RKO (cell line): ENCODE measurements at places on chromosomes 3 and 15.

DNA sequence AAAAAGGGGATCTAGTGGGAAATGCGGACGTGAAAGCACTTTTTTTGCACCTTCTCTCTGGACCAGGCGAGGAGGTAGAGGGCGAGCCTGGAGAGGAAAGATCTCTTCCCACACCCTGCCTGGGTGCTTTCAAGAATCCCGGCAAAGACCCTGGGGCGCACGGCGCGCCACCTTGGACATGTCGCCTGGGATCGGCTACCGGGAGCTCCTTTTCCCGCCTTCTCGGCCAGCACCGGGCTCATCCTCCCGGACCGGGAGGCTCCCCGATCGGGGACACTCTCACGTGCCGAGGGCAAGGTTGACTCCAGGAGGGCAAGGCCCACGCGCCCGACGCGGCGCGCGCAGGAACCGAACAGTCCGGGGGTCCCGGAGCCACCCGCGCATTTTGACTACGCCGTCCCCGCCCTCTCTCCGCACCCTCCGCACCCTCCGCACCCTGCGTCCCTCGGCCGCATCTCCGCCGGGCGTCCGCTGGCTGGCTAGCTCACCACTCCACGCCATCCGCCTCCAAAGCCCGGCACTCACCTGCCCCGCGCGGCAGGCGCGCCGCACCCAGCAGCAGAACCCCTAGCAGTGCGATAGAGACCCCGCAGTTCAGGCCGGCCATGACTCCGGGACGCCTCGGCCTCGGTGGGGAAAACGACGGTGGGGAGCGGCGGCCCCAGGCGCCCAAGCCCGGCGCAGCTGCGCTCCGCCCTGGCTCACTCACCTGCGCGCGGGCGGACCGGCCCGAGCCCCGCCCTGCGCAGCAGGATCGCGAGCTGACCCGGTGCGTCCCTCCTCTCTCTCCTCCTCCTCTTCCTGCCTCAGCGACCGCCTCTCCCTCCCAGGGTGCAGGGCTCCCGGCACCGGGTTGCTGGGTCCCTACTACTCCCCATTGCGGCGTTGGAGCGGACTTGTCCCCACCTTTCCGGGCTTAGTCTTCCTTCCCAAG, at the start of gene CDCP1:
Gene CDCP1 (minus strand): TSS at position 698 of the 934 bp plus-strand sequence. CDS start 91 bp downstream, at position 607.
- DNase-seq: peak; percentile 71

DNA sequence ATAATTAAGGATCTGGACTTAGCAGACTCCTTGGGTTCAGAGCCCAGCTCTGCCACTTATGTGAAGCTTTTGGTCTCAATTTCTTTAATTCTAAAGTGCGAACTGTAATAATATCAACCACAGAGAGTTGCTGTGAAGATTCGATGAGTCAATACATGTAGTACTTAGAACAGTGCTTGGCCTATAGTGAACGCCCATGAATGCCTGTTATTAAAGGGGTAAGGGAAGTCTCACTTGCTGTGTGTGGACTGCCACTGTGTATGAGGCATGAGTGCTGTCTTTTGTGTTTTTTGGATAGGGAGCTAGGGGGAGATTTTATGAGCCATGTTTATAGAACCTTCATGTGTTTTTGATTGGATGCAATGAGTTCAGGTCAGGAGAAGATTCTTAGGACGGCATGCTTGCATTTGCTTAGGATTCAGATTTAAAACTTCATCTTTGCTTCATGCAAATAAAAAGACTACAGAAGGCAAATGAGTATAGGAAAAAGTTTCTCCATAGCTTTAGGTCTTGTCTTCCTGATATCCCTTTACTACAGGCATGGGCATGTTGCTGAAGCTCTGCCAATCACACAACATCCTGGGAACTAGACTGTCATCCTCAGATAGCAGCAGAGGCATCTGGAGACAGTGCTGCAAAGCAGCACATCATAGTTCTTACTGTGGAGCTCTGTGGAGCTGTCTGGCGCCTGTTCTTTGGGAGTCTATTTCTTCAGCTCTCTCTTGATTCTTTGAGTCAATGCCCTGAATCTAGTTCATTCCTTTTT, 50.0 kb downstream of the PLS1 start:
- DNase-seq: no peak

GRCh38 chr3:195546130-195546560, 3.0 kb upstream of the PPP1R2 start:
- DNase-seq: peak; percentile 91

GRCh38 chr15:69848551-69849231, 249.0 kb downstream of the TLE3 start:
- DNase-seq: no peak

DNA sequence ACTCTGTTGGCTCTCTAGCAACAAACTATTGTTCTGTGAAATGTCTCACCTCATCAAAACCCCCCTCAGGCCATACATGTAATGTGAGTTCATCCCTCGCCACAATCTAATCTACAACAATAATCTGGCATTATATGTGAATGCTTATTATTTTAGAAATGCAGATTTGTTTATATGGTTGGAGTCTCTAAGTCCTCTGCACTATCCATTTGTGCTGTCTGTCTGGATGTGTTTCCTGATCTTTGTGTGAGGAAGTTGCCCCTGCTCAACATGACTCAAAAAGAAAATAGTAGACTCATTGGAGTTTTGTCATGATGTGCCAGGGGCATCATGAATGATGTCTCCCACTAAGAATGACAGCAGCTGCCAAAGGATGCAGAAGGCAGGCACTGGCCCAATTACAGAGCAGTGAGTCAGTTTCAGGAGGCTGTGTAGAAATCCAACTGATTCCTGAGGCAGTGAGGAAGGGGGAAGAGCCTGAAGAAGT, 161.6 kb upstream of the PDZRN3 start:
- peak; percentile 67 for DNase-seq

GRCh38 chr15:93417156-93417555, 328.1 kb upstream of the RGMA start:
- no peak for DNase-seq

- DNase-seq: no peak
Measured at GRCh38 chr3:72698154-72698917, 149.9 kb downstream of the SHQ1 start.

DNA sequence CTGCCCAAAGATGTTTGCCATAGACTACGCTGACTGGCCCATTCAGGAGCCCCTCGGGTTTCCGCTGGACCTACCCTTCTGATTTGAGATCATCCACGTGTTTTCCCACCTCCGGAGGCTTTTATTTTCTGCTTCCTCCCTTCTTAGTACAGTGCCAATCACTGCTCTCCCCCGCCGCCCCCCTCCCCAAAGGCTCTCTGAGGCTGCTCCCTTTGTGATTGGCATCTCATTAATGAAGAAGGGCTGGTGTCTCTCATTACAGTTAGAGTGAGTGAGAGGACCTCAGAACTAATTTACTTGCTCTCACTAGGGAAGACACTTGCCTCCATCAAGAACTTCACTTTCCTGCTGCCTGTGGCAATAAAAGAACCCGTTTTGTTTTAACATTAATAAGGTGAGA, 284.7 kb upstream of the ICE2 start:
- DNase-seq: no peak

DNA sequence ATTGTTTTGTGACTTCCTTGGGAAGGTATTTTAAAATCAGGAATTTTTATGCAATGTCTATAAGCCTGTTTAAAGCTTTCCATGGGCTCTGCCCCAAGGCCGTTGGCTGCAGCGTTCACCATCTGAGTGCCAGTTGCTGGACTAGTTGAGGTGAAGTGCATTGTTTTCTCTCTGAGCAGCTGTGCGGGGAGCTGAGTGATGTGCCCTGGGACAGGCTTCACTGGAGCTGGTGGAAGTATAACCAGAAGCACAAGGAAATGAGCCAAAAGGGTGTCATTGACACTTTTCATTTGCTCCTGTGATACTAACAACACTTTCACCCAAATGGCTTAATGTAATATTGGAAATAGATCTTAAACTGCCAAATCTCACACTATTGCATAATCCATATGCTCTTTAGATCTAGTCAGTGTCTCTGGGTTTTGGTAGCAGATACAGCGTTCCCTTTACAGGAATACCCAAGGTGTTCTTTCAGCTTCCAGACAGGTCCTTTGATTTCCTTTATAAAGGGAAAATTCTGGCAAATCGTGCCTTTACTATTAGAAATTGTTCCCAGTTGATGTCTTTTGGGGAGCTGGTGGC, 29.2 kb downstream of the APH1B start:
- DNase-seq: no peak

- DNase-seq: no peak
Measured at GRCh38 chr15:25095179-25095578, 140.4 kb downstream of the SNRPN start.

DNA sequence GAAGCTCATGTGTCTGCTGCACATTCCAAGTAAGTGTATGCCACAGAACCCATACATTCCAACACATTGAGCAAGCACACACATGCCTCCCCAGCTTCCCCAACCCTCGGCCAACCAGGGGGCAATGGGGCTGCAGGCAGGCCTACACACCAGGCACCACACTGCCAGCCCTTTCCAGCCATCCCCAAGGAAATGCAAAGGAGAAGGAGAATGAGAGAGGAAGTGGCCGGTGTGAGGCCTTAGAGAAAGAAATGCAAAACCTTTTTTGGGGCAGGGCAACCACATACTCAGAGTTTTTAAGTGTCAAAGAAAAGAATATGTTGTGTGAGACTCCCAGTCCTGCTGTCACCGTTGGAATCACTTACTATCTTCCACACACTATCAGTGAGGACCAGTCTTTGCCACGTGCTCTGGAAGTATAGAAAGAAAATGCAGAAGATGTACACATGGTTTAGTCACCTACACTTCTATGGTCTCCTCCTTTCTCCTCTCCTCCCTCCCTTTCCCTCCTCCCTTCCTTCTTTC, 11.1 kb downstream of the IGF2BP2 start:
- no peak for DNase-seq

DNA sequence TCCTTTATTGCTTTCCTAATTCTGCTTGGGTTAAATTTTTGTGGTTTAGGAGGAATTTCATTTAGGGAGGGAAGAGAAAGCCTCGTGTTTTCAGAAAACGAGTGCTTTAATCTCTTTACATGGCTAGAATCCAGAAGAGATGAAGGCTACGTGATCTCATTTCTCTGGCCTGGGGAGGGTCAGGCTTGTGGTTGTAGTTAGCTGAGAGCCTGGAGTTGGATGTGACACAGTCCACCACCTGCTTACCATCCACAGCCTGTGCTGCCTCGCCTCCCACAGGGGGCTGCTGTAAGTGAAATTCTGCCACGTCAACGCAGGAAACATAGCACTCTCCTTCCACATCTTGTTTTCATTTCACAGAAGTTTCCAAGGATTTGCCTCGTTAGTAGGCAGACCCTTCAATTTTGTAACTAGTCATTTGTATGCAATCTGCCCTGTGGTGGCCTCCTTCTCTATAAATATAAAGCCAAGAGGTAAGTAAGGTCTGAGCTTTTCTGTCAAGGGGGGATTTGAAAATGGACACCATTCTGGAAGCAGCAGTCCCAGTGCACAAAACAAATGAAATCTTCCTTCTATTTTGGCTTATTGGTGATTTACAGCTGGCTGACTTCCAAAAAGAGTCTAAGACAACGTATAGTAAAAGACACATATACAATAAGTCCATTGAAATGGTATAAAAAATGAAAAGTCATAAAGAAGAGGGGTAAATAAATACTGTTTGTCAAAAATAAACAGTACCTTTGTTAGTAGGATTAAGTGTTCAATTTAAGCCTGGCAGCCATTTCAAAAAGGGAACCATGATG, 3.4 kb downstream of the GXYLT2 start:
- DNase-seq: no peak

GRCh38 chr15:25684521-25685431, 178.4 kb downstream of the ATP10A start:
- DNase-seq: peak; percentile 21

DNA sequence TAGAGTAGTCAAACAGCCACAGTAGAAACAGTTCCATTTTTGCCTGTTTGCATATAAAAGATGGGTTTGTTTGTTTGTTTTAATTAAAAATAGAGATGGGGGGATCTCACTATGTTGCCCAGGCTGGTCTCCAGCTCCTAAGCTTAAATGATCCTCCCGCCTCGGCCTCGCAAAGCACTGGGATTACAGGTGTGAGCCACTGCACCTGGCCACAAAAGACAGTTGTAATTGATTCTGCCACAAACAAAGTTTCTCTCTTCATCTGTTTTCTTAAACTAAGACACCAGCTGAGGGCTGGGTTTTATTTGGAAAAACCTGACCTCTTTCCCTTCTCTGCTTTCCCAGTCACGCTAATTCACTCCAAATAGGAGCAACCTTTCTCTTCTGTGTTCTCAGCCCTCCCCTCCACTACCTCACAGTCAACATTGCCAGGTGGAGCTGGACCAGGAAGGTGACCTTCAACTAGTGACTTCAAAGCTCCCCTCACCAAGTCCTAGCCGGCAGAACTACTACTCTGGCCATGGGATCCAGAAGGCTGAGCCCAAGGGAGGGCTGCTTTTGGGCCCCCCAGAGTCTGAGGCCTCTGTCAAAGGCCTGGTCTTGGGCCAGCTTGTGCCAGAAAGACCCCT, 1.5 kb upstream of the IDH2 start:
- no peak for DNase-seq

DNA sequence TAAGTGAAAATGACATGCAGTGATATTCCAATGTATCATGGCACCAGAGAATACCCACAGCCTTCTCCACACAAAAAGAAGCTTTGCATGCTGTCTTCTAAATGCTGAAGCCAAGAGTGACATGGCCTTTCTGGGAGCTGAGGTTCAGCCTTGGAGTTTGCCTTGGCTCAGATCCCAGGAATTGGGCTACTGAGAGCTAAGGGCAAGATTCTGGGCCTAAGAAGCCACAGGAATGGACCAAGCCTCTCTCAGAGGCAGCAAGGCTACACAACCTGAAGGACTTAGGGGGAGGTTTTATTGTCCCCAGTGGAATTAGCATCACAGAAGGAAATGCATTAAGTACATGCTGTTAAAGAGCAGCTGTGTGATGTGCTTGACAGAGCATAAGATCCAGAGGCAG, 1078.5 kb downstream of the TUSC7 start:
- no peak for DNase-seq

GRCh38 chr3:181052256-181052655, 62.7 kb upstream of the DNAJC19 start:
- DNase-seq: no peak

GRCh38 chr3:138184994-138185393, 2.1 kb upstream of the ARMC8 start:
- DNase-seq: peak; percentile 34

- no peak for DNase-seq
Measured at GRCh38 chr3:85164436-85164835, 205.6 kb downstream of the CADM2 start.

- no peak for DNase-seq
Measured at GRCh38 chr15:100201376-100202280, 140.1 kb downstream of the ADAMTS17 start.
